Stimulated activated CD4-positive, alpha-beta T cell treated with anti-CD3 and anti-CD28 coated beads, Interleukin-4, amount 100 ng/mL, for 48 hours (primary cell): ENCODE measurements at places on chromosomes 16 and 17.

GRCh38 chr16:129075-129474 is 9.4 kb downstream of the NPRL3 start:
- DNase-seq = no peak

DNA sequence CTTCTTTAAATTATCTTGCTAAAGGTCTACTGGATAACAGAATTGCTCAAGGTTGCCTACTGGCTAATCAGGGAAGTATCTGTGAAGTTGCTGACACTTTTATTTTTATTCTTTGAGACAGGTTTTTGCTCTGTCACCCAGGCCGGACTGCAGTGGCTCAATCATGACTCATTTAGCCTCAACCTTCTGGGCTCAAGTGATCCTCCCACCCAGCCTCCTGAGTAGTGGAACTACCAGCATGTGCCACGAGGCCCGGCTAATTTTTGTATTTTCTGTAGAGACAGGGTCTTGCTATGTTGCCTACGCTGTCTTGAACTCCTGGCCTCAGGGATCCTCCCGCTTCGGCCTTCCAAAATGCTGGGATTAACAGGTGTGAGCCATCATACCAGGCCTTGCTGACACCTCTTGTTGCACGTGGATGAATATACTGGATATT is 43.1 kb downstream of the GLG1 start:
- no peak for DNase-seq

GRCh38 chr16:50476486-50477255 is 71.5 kb upstream of the NKD1 start:
- DNase-seq = no peak

GRCh38 chr16:78004517-78004916 is 17.8 kb upstream of the CLEC3A start:
- DNase-seq = no peak

DNA sequence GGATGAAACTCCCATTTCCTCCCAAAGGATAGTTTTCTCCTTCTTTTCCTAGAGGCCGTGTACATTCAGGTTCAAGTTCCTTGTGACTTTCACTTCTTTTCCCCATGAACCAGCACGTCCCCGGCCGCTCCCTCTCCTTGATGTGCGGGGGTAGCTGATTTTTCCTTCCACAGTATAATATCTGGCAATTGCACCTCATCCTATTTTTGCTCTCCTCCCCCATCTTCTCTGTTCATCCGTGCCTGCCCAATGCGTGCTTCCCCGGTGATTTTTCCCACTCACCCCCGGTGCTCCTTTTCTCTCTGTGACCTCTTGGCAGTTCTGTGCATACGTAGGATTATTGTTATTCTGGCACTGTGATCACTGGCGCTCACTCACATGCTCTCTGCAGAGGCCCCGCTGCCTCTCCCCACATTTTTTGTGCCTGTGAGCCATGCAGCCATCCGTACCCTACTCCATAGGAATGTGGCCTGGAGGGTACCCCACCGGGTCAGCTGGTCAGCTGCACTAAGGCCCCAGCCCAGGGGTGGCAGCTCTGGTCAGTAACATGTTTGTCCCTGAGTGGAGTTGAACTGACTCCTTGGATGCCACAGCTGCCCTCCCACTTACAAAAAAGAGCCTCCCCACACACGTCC is 100.0 kb downstream of the NTN1 start:
- no peak for DNase-seq

- no peak for DNase-seq
Observed at GRCh38 chr17:36661047-36661666, 59.8 kb downstream of the MRM1 start.

DNA sequence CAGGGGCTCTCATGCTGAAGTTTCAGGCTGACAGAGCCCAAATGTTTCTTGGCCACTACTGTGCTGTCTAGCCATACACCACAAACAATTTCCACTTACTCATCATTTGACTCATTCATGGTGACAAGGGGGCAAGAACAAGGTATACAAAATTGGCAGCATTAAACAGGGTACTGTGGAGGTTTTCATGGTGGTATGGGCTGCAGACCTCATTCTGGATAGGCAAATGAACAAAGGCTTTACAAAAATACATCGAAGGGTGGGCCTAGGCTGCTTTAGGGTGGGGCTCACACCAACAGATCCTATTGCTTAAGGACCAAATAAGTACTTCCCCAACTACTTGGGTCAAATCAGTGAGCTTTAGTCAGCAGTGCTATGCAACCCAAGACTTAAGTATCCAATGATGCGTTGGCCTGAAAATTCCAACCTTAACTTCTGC is 53.0 kb downstream of the N4BP1 start:
- no peak for DNase-seq

DNA sequence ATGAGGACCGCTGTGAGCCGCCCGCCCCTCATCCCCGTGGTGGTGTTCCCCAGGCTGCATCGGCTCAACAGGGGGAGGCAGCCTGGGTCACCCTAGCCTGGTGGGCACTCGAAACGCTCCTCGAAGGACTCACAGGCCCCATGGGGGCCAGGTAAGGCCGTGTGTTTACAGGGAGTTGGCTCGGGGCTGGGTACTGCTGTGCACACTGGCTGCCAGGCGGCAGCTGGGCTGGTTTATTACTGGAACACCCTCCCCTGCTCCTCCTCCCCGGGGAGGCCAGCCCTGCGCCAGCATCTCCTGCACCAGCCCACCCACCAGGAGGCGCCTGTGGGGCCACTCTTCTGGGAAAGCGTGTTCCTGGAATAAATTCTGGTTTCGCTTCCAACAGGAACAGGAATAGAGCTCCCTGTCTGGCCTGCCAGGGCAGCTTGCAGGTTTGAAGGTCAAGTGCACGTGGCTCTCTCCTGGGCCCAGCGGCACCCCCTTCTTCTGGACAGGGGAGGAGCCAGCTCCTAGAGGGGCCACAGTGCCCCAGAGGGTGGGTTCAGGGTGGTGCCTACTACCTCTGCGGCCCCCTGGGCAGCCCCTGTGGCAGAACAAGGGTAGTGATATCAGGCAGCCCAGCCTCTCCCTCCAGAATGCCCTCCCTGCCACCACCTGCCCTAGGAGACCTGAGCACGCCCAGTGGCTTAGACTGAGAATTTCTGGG is 11.3 kb downstream of the MCRIP1 start:
- peak; percentile 12 for DNase-seq

- DNase-seq = no peak
Observed at GRCh38 chr16:11759997-11760396, 17.3 kb upstream of the TXNDC11 start.

GRCh38 chr17:67983383-67983688 is 12.9 kb downstream of the C17orf58 start:
- no peak for DNase-seq

- DNase-seq = no peak
Observed at GRCh38 chr16:68499006-68499405, 40.1 kb upstream of the ZFP90 start.
